ENCODE measurements at places on chromosomes 11 and 22. TPM values are rescaled to one million over a fixed set of nuclear protein-coding genes. Genes with fewer than 3 reads are reported as not detected.

Gene CADM1
- 121 TPM for total RNA-seq

Gene BCO2
- total RNA-seq, result 1.5 TPM

Gene MOGAT2
- not detected for total RNA-seq

Gene PARVA
- total RNA-seq, result 40.0 TPM

Gene MS4A8
- total RNA-seq, result not detected

Gene ALX4
- total RNA-seq, result 0.05 TPM

Gene SLC29A2
- 38.7 TPM for total RNA-seq

Gene ADM2
- total RNA-seq, result 1.7 TPM

Gene CDCA5
- 84.8 TPM for total RNA-seq

Gene PNPLA3
- 31.2 TPM for total RNA-seq

Gene GLYATL1
- total RNA-seq, result 2.7 TPM

Gene GRM5
- total RNA-seq, result 0.45 TPM

Gene OR1S2
- not detected for total RNA-seq

Gene RRM1
- total RNA-seq, result 218 TPM

Gene SYT12
- total RNA-seq, result 0.44 TPM

GRCh38 chr11:69696749-69697468, 6.9 kb downstream of the FGF19 start:
- no peak for DNase-seq

- no peak for DNase-seq
These were observed 17.3 kb downstream of the KCTD17 start for GRCh38 chr22:37068859-37069258.

- no peak for DNase-seq
These were observed 76.1 kb downstream of the C11orf58 start for GRCh38 chr11:16814410-16815046.

GRCh38 chr11:116527180-116527991, 245.4 kb downstream of the BUD13 start:
- DNase-seq, result no peak

DNA sequence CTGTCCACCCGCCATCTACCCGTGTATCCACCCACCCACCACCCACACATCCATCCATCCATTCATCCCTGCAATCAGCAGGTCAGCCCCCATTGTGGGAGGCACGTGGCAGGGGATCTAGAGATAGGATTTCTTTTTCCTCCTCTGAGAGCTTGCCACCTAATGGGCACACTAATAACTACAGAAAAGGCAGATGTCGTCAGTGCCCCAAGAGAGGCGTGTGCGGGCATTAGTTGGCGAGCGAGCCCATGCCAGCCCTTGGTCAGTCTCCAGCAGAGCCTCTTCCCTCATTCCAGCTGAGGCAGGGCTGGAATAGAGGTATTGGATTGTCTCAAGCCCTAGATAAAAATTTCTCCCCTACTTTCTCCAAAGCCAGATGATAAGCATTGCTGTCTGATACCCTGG, 9.7 kb downstream of the USP2 start:
- no peak for DNase-seq

GRCh38 chr11:120061761-120062560, 76.0 kb downstream of the TRIM29 start:
- DNase-seq, result peak; percentile 31

GRCh38 chr11:91230647-91231046, 994.0 kb upstream of the FAT3 start:
- DNase-seq, result no peak

DNA sequence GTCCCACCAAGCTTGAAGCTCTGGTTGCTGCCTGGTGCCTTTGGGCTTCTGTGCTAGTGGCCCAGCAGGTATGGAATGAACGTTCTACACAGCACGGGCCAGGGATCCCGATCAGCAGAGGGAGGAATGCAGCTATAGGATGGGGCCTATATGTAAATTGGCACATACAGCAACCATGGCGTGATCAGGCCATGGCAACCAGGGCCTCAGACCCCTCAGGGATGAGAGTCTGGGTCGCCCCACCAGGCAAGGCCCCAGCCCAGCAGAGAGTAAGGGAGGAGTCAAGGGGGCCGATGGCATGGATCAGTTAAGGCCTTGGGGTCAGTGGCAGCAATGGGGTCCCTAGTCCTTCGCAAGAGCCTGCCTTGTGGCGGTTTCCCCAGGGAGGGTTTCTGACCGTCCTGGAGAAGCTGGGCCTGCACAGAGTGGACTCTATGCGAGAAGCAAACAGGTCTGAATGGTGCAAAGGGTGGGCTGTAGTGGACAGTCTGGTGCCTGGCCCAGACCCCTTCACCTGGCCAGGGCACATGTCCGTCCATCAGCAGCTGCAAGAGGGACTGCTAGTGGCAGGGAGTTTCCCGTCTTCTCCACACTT, 98.6 kb downstream of the RPS6KA4 start:
- no peak for DNase-seq

- DNase-seq, result no peak
These were observed 81.0 kb upstream of the FGF3 start for GRCh38 chr11:69899957-69900821.

- peak; percentile 66 for DNase-seq
These were observed 26.9 kb downstream of the PICALM start for GRCh38 chr11:86041975-86042378.

DNA sequence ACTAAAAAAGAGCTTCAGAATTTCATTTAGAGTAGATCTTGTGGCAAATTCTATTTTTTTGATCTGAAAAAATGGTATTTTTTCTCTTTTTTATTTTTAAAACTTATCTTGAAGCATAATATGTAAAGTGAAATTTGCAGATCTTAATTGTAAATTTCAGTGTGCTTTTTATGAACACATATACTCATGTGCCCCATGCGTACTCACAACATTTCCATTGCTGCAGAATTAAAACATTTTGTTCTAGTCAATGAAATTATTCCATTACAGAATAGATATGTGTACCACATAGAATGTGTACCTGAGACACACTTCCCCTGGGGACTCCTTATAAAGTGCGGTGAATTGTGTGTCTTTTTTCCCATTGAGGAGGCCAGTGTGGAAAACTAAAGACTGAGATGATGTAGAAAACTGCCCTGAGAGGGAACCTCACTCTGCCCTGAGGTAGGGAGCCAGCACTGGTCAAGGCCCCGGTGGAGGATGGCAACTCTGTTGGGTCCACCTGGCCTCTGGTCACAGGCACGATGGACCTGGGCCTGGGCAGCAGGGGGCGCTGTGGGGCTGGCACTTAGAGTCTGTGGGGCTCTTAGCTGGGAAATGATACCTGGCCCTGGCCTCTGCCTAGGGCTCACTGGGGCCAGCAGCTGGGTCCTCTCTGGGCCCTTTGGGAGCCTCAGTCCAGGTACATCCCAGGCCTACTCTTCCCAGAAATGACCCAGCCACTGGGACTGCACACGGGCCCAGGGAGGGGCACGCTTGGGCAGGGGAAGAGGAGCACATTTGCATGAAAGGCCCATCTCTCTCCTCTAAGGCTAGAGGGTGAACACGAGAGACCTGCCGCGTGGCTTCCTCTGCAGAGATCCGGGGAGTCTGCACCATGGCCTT, 77.9 kb upstream of the TOP3B start:
- DNase-seq, result peak; percentile 57

GRCh38 chr11:101498891-101499290, 84.9 kb downstream of the TRPC6 start:
- DNase-seq, result no peak

DNA sequence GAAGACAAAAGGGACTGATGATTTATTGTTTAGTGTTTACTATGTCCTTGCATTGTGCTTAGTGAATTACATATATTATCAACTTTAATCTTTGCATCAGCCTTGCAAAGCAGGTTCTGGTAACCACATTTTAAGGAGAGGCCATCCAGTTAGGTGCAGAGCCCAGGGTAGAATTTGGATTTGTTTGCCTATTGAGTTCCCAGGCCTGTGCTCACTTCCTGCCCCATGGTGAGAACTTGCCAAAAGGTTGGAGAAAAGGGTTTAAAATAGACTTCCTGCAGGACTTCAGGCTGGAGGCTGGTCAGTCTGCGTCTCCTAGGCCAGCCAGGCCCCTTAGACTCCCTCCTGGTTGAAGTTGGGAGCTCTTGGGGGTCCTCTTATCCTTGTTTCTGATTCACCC, 72.1 kb downstream of the ATXN10 start:
- DNase-seq, result no peak

GRCh38 chr11:82889133-82890001, 10.9 kb downstream of the PRCP start:
- DNase-seq, result no peak

DNA sequence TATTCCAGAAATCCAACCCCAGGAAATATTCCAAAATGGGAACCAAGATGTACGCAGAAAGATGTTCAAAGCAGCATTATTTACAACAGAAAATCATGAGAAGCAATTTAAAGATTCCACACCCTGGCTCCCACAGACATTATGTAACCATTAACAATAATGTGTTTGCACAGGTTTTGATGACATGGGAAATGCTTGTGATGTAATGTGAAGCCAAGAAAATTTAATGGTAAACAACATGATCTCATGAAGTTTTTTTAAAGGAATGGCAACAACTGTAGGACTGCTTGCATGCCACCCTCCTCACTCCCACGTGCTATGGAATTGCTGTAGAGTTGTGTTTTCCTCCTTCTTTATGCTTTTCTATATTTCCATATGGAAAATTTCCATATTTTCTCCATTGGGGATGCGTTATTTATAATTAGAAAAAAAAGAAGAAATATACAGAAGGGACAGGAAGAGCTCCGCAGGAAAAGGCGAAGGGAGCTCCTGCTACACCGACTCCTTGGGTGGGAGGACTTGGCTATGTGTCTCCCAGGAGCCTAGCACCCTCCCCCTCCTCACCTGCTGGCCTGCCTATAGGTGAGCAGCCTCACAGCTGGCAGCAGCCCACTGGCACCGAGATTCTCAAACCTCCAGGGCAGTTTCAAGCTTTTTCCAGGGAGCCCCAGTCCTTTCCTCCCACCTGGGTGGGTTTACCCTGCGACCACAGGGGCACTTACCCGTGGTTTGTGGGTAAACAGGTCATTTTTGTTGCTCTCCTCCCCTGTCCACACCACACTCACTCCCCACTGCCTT, 20.9 kb downstream of the LRFN4 start:
- no peak for DNase-seq

DNA sequence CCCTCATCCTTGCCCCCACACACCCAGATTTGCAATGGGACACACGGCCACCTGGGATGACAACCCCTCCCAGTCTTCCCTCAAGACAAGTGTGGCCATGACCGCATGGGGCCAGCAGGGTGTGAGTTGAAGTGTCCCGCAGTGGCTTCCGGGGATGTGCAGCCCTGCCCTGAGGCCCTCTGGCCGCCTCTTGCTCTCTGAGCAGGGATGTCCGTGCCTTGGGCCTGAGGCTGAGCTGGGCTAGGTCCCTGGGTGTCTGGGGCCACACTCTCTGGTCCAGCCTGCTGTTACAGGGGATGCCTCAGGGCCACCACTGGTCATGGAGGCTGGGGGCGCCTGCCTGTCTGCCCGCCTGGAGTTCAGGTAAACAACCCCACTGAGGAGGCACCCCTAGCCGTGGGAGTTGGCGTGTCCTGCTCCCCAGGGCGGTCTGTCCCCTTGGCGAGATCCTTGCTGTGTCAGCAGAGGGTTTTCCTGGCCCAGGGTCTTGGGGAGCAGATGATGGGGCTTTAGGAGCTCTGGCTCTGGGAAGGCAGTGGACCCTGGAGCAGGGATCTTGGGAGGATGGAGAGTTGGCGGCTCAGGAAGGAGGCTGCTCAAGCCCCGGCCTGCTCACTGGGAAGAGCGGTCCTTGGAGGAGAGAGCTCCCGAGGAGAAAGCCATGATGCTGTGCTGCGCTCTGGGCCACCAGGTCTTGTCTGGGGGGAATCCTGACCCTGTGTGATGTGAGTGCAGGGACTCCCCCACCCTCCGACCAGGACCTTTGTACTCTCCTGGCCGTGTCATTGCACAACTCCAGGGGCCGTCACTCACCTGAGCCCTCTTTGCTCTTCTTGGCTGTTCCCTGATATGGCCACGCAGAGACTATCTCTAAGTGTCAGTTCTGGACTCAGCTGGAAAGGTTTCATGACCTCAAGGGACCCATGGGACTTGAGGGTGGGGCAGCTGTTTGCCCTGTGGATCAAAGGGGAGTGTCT, 67.9 kb downstream of the KCNQ1 start:
- no peak for DNase-seq

DNA sequence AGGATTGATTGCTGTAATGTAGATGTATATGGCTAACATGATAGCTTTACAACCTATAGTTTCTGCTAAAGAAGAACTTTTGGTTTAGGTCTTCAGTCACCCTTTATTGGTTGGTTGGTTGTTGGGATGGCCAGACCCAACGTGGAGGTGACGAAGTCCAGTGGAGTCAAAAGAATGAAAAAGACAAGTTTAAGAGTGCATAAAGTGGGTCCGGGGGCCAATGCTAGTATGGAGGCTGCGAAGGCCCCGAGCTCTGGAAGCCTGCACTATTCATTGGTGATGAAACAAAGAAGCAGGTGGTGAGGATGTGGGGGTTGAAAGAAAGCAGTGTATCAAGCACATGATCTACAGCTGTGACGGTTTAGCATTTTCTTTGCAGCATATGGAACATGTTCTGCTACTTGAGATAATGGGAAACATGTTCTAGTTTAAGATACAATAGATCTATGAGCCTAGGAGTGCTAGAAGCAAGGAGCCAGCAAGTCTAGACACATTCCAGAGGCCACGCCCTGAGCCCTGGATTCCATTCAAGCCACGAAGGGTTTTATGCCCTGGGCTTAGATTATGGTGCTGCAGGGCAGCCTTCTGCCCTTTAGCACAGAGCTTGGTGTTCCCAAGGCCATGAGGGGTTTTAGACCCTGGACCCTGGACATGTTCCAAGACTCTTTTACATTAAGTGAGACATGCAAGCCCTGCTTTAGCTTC, 6.3 kb downstream of the TCP11L1 start:
- no peak for DNase-seq

DNA sequence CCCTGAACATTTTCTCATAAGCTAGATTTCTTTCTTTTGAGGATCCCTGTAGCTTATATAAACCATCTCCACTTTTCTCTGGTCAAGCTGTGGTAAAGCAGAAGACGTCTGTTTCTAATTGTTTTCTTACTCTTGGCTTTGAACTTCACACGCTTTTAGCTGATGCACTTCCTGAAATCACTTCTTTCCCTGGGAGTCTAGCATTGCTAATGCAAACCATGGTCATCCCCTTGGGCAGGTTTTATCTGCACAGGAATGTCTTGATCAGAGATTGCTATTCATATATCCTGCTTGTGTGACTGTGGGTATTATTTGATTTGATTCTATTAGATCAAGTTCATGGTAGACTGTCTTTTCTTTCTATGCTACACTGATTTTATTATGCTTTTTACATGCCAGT, 199.2 kb upstream of the POU2AF2 start:
- DNase-seq, result no peak

DNA sequence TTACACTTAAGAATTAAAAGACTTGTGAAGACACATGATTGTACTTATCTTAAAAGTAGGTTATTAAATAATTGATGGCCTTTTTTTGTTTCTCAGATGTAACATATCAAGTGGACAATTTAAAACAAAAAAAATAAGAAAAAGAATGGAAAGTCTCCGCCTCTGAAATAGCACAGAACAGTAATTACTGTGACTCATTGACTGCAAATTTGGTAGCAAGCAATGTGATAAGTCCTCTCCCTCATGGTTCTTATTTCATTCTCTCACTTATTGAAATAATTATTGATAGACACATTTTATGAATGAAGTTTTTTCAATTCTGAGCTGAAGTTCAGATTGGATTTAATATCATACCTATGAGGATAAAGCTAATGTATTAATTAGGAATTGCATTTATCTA, 717.9 kb upstream of the LUZP2 start:
- DNase-seq, result no peak
